Endothelial cell of umbilical vein (primary cell): ENCODE measurements at places on chromosomes 6 and 20. TPM values are rescaled to one million over a fixed set of nuclear protein-coding genes. Genes with fewer than 3 reads are reported as not detected.

- no peak overlapping the region for H3K27ac ChIP-seq
- H3K36me3 ChIP-seq: no peaks in the 10 kb centered on the region
- no peak for DNase-seq
- no peaks in the 10 kb centered on the region for H3K4me1 ChIP-seq
- H3K4me3 ChIP-seq: no peak overlapping the region
These were observed 18.5 kb upstream of the IRF4 start for GRCh38 chr6:373031-373430.

GRCh38 chr20:14332866-14333265 lies 4.5 kb downstream of the FLRT3 start:
- H3K36me3 ChIP-seq: no peaks in the 10 kb centered on the region
- no peaks in the 10 kb centered on the region for H3K27me3 ChIP-seq
- H3K27ac ChIP-seq: no peak overlapping the region
- peaks cover 5% of the 10 kb centered on the region for H3K4me1 ChIP-seq
- H3K4me3 ChIP-seq: no peak overlapping the region

DNA sequence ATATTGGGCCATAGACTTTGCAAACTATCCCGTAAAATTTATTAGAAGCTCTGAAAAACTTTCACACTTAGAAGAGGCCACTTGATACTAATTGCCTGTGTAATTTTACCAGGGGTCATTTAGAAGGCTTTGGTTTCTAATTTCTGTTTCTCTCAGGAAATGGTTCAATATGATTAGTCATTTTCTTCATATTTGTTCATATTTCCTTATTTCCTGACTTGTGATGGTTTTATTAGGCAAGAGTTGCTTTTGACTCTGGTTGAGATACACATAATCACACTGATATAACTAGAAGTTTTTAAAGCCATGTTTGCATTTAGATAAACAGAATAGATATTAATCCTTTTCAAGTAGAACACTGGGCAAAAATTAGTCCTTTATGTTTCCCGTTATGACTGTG lies 11.8 kb upstream of the HBS1L start:
- H3K36me3 ChIP-seq: no peaks in the 10 kb centered on the region
- peak overlapping the region; percentile 49 for H3K27ac ChIP-seq
- peaks cover 12% of the 10 kb centered on the region for H3K4me1 ChIP-seq
- H3K27me3 ChIP-seq: no peaks in the 10 kb centered on the region
- peak; percentile 68 for DNase-seq

- H3K4me1 ChIP-seq: no peaks in the 10 kb centered on the region
- H3K27ac ChIP-seq: no peak overlapping the region
- no peaks in the 10 kb centered on the region for H3K36me3 ChIP-seq
- no peaks in the 10 kb centered on the region for H3K27me3 ChIP-seq
These were observed 381.8 kb downstream of the KIF16B start for GRCh38 chr20:16191496-16191895.

- no peaks in the 10 kb centered on the region for H3K27me3 ChIP-seq
- H3K36me3 ChIP-seq: no peaks in the 10 kb centered on the region
- DNase-seq: no peak
- peaks cover 20% of the 10 kb centered on the region for H3K4me1 ChIP-seq
- H3K27ac ChIP-seq: no peak overlapping the region
- H3K4me3 ChIP-seq: no peak overlapping the region
These were observed 97.4 kb downstream of the EPB41L2 start for GRCh38 chr6:130965656-130966055.

GRCh38 chr20:3701061-3701998 lies 11.1 kb downstream of the SIGLEC1 start:
- no peaks in the 10 kb centered on the region for H3K27me3 ChIP-seq
- no peaks in the 10 kb centered on the region for H3K4me1 ChIP-seq
- H3K4me3 ChIP-seq: no peak overlapping the region
- H3K36me3 ChIP-seq: no peaks in the 10 kb centered on the region
- H3K27ac ChIP-seq: no peak overlapping the region

DNA sequence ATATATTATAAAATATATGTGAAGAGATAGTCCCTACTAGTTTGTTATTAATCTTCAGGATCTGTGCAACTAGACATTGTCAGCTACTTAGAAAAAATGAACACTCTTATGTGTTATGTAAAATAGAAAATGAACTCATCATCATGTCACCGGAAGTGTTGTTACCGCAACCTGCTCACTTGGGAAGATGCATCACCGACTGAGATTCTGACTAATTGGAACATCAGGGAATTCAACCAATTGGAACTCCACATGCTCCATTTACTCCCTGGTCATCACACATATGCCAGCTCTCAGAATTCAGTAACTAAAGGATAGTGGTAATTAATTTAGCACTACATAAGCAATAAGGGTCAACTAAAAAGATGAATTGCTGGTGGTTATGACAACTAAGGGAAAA lies 16.7 kb upstream of the B3GAT2 start:
- DNase-seq: no peak
- no peaks in the 10 kb centered on the region for H3K36me3 ChIP-seq
- no peaks in the 10 kb centered on the region for H3K27me3 ChIP-seq
- no peak overlapping the region for H3K4me3 ChIP-seq
- no peak overlapping the region for H3K27ac ChIP-seq
- H3K4me1 ChIP-seq: no peaks in the 10 kb centered on the region

DNA sequence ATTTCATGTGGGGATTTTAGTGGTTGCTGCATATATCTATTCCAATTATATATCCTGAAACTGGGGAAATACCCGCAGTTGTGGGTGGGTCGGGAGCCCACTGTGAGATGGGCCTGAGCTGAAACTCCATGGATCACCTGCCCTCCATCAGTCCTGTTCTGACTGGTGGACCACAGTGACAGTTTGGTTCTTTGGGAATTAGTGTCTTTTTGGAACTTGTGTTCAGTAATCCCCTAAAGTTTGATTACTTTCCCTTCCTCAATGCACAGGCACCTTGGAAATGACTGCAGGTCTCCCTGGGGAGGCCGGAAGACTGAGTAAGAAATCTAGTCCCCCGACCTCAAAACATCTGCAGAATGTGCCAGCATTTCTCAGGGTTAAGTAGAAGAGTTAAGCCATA lies 11.3 kb downstream of the STK35 start:
- no peak for DNase-seq
- H3K4me1 ChIP-seq: peaks cover 9% of the 10 kb centered on the region
- H3K4me3 ChIP-seq: no peak overlapping the region
- no peak overlapping the region for H3K27ac ChIP-seq
- no peaks in the 10 kb centered on the region for H3K27me3 ChIP-seq
- peaks cover 4% of the 10 kb centered on the region for H3K36me3 ChIP-seq

- H3K36me3 ChIP-seq: no peaks in the 10 kb centered on the region
- no peaks in the 10 kb centered on the region for H3K27me3 ChIP-seq
- DNase-seq: no peak
- H3K4me1 ChIP-seq: peaks cover 6% of the 10 kb centered on the region
- no peak overlapping the region for H3K4me3 ChIP-seq
- H3K27ac ChIP-seq: no peak overlapping the region
These were observed 1166.8 kb upstream of the CITED2 start for GRCh38 chr6:140541288-140541687.

The MYO6 gene
- 68.0 and 75.0 TPM in 2 replicates for total RNA-seq

The SMIM28 gene
- total RNA-seq: not detected in 2 replicates

DNA sequence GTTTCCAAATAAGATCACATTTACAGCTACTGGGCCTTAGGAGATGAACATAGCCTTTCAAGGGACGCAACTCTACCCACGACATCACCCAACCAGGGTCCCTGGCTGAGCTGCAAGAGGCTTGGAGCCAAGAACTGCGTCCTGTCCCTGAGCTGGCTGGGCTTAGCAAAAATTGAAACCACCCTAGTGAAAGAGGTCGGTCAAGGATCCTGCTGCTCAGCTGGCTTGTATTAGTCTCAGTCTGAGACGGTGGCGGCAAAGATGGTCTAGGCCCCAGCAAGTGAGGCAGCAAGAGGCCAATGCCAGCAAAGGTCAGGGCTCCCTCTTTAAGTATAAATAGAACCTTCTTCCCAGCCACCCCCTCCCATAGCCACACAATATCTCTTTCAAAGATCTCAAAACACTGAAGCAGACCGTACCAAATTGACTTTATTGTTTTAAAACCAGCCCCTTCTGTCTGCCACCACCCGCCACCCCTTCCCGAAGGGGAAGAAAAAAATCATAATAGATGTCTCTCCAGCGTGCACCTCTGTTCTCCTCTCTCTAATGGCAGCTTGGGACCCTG lies 140.5 kb downstream of the EYA2 start:
- no peak overlapping the region for H3K27ac ChIP-seq
- no peaks in the 10 kb centered on the region for H3K27me3 ChIP-seq
- no peak overlapping the region for H3K4me3 ChIP-seq
- H3K4me1 ChIP-seq: no peaks in the 10 kb centered on the region
- DNase-seq: no peak
- H3K36me3 ChIP-seq: no peaks in the 10 kb centered on the region
